ENCODE measurements at places on chromosomes 4 and X.
A peak's percentile ranks its signal among the peaks of the same experiment; 100 is the strongest.

DNA sequence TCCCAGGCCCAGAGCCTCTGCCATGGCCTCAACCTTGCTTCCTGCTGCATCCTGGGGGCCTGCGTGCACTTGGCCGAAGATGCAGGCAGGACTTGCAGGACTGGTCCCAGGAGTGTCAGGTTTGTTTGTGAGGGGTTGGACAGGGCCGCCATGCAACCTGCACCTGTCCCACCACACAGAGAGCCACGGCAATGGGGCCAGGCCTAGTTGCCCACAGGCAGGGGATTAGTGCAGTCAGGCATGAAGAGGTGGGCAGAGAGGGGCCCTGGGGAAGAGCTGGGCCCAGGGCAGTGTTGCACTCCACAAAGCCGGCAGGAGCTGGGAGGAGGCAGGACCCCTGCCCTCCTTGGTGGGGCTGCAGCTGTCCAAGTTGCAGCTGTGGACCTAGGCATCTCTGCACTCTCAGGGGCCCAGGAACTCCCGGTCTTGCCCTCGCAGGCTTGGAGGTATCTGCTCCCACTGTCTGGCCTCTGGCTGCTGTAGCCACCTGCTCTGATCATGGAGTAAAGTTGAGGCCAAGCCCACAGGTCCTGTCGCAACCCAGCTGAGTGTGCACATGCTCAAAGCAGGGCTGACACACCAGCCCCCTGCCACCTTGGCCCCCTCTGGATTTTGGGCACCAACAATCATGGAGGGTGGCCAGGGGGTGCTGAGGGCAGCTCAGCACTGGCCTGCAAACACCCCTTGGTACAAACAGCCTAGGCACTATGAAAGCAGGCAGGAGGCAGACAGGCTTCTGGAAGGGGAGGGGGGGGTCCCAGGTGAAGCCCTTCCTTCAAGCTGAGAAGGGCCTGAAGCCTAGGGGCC lies 190.4 kb upstream of the PCDH10 start:
- DNase-seq = no peak

GRCh38 chr4:5133201-5133600 lies 81.9 kb downstream of the STK32B start:
- DNase-seq = no peak

- no peak for DNase-seq
These were observed 293.3 kb downstream of the RAPGEF2 start for GRCh38 chr4:159396151-159396550.

DNA sequence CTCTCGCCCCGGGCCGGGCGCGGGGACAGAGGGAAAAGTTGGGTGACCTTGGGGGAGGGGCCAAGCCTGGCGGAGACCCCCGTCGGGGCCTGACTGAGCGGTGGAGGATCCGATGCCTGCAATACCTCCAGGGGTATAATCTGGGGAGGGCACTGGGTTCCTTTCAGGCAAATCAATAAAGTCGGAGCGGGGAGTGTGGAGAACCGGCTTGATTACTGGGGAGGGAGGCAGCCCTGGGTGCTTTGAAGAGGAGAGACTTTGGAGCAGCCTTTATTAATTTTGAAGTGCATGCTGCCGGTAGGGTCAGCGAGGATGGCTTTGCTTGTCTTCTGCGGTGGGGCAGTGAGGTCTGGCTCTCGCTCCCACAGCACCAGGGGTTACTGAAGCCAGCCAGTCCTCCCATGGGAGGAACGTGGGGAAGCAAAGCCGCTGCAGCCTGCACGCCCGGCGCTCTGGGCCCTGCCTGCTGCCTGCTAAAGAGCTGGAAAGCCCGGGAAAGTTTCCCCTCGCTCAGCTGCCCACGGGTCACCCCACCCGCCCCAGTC lies 403 bp upstream of the LGI2 start:
- DNase-seq = no peak

GRCh38 chr4:146121757-146122156 lies 53.8 kb upstream of the LSM6 start:
- no peak for DNase-seq

DNA sequence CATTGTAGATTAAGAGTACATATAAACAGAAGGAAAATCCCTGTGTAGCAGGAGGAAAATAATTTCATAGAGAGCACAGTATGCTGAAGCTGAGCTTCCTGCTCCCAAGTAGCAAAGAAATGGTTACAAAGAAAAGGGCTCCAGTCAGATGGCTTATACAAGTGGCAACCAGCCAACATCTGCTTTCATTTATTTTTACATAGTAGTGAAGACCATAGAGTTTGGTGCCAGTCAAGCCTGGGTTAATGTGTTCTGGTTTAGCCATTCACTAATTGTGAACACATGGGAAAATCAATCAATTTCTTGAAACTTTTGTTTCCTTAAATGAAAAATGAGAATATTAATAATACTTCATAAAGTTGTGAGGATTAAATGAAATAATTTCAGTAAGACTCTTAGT lies 111.3 kb upstream of the ELOVL6 start:
- DNase-seq = no peak

GRCh38 chr4:39062094-39062769 lies at the start of gene KLHL5:
Gene KLHL5, plus strand, starts transcription at chr4:39062232. Its CDS starts 421 bp downstream, at chr4:39062653.
- DNase-seq = no peak

DNA sequence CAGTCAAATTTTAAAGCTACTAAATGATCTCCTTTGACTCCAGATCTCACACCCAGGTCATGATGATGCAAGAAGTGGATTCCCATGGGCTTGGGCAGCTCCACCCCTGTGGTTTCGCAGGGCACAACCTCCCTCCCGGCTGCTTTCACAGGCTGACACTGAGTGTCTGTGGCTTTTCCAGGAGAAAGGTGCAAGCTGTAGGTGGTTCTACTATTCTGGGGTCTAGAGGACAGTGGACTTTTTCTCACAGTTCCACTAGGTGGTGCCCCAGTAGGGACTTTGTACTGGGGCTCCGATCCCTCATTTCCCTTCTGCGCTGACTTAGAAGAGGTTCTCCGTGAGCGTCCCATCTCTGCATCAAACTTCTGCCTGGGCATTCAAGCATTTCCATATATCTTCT lies 845.2 kb downstream of the PCDH18 start:
- no peak for DNase-seq

- DNase-seq = peak; percentile 9
These were observed 28.5 kb downstream of the SRPX start for GRCh38 chrX:38192007-38192810.
